ENCODE measurements at places on chromosomes 2 and 18. TPM values are rescaled to one million over a fixed set of nuclear protein-coding genes. Genes with fewer than 3 reads are reported as not detected.

DNA sequence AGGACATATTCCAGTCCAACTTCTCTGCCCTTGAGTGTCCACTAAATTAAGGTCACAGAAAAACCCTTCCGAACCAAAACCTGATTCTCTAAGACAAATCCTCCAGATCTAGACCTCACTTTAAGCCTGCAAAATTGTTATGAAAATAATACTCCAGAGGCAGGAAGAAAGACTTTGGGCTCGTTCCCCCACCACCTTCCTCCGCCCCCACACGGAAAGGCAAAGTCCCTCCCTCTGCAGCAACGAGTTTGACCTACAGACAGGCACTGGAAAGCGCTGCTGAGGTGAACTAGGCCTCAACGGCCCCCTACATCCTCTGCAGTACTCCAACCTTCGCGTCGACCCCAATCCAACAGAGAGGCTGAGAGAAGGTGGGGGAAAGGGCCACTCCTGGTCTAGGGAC is 808 bp downstream of the ATP5MC3 start:
- H3K27ac ChIP-seq = no peak overlapping the region
- no peak for DNase-seq
- H3K4me1 ChIP-seq = no peaks in the 10 kb centered on the region
- H3K27me3 ChIP-seq = no peaks in the 10 kb centered on the region

- H3K4me1 ChIP-seq = 0 out of 2 replicates have a peak, but pooled peaks cover 3% of the 10 kb centered on the region
- DNase-seq = no peak
- H3K36me3 ChIP-seq = no peaks in the 10 kb centered on the region
- H3K4me3 ChIP-seq = no peak overlapping the region
Measured at GRCh38 chr2:181805228-181806038, 86.1 kb upstream of the ITPRID2 start.

DNA sequence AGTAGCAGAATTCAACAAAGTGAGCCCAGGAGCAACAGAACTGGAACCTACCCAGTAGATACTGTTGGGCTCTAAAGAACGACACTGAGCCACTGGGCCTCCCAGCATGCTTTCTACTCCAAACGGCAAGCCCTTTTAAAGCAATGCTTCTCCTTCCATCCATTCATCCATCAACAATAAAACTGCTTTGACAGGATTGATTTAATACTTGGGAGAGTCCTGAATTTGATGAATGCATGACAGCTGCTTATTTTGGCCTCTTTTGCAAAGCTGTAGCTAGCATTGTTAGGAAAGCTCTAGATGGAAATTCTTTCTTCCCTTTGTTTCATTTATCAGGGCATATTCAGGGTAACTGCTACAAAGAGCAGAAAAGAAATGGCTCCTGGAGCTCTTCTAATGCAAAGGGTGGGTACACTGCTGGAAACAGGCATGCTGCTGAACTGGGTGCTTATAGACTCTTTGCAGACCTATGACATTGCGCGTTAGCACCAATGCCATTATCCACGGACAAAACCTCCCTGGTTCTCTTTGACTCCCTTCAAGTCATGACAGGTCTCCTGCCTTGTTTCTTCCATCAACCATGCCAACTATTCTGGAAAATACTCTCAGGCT is 138.4 kb upstream of the HNRNPA3 start:
- peaks cover 3% of the 10 kb centered on the region for H3K4me1 ChIP-seq
- no peak overlapping the region for H3K4me3 ChIP-seq
- no peak for DNase-seq
- no peaks in the 10 kb centered on the region for H3K36me3 ChIP-seq
- H3K27me3 ChIP-seq = no peaks in the 10 kb centered on the region
- no peak overlapping the region for H3K27ac ChIP-seq

Gene TM4SF20
- total RNA-seq = not detected

Gene MRPS9
- total RNA-seq = 72.3 TPM

Measured in H1 (cell line).